NAMALWA (cell line): ENCODE measurements at places on chromosomes 6 and 20.

DNA sequence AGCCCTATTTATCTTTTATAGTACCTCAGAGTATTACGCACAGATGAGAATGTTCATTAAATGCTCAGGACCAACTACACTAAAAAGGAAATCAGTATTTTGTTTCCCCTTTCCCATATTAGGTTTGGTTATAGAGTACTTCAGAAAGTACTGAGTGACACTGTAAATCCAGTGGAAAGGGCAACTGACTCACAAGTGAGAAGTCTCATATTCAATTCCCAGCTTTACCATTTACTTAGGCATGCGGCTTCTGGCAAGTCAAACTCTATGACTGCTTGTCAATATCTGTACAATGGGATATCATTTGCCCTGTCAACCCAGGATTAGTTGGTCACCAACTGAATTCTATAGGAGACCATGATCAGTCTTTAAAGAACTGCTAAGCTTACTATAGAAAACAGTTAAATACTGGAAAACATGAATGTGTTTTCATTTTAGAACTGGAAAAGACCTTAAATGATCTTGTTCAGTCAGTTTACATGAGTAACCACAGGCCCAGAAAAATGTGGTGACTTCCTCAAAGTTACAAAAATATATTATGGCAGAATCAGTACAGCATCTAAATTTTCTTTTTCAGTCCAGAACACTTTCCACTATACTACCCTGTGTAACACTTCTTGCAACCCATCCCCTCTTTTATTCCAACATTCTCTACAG is 3.6 kb downstream of the MAP3K7 start:
- no peak for DNase-seq

DNA sequence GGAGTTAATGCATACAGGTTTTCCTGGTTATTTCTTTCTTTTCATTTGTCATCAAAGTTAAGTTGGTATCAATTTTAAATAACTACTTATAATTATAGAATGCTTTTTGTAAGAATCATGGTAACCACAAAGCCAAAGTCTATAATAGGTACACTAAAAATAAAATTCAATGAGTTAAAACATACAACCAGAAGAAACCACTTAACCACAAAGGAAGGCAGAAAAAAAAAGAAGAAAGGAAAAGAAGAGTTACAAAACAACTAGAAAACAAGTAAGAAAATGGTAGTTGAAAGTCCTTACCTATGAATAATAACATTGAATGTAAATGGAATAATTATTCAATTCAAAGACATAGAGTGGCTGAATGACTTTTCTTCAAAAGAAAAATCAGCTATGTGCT is 45.6 kb downstream of the THBS2 start:
- DNase-seq, result no peak

- DNase-seq, result no peak
These were observed 28.2 kb downstream of the ZNF337 start for GRCh38 chr20:25668446-25668845.

GRCh38 chr20:48709744-48710143 is 118.1 kb downstream of the PREX1 start:
- DNase-seq, result no peak

DNA sequence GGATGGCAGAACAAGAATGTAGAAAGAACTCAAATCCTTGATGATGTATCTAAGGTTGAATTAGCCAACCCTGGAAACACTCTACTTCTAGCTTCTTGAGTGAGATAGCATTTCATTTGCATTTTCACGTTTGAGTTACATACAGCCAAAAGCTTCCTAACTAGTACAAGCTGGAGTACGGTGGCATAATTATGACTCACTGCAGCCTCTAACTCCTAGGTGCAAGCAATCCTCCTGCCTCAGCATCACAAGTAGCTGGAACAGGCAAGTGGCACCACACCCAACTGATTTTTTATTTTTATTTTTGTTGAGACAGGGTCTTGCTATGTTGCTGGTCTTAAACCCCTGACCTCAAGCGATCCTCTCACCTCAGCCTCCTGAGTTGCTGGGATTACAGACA is 36.5 kb upstream of the STK35 start:
- no peak for DNase-seq

- peak; percentile 23 for DNase-seq
These were observed 202.2 kb upstream of the PRND start for GRCh38 chr20:4519534-4519933.

- DNase-seq, result no peak
These were observed 141.0 kb downstream of the HACE1 start for GRCh38 chr6:104718672-104719071.

DNA sequence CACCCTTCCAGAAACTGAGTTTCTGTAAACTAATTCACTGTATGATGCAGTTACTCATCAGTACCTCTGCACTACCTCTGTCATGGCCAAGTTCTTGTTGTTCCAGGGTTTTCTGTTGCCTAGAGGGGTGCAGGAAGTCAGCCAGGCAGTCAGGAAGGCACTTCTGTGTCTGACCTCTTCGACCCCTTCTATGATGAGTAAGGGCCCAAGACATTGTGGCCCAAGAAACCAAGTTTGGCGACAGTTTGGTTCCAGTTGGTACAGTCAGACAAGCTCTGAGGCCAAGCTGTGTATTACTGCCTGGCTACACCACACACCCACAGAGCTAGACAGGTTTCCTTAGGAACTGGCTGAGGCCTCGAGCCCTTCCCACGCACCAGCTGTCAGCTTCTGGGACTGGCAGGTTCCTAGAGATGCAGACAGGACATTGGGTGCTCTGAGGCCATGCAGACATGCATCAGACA is 41.2 kb downstream of the TRAF3IP2 start:
- DNase-seq, result no peak

DNA sequence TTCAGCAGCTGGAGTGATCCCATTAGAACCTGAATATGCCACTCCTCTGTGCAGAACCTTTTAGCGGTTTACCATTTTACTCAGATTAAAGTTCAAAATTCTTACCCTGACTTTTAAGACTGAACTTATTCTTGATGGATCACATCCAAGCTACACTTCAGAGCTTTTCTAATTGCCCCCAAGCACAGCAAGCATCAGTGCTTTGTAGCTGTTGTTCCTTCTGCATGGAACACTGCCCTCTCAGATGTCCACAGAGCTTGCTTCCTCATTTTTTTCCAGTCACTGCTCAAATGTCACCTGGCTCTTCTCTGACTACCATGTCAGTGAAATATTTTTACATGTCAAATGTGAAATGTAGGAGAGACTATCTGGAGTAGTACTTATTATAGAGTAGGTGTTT is 1.6 kb upstream of the SLC35B3 start:
- DNase-seq, result peak; percentile 15

- no peak for DNase-seq
These were observed 71.5 kb downstream of the PSMG4 start for GRCh38 chr6:3330199-3330598.

GRCh38 chr6:161128230-161128629 is 136.7 kb downstream of the MAP3K4 start:
- no peak for DNase-seq

- DNase-seq, result no peak
These were observed 37.4 kb upstream of the JAG1 start for GRCh38 chr20:10710991-10711775.

- no peak for DNase-seq
These were observed 6.1 kb upstream of the ULBP3 start for GRCh38 chr6:150075034-150075421.

- DNase-seq, result no peak
These were observed 458.7 kb upstream of the RUNX2 start for GRCh38 chr6:44869321-44869897.

DNA sequence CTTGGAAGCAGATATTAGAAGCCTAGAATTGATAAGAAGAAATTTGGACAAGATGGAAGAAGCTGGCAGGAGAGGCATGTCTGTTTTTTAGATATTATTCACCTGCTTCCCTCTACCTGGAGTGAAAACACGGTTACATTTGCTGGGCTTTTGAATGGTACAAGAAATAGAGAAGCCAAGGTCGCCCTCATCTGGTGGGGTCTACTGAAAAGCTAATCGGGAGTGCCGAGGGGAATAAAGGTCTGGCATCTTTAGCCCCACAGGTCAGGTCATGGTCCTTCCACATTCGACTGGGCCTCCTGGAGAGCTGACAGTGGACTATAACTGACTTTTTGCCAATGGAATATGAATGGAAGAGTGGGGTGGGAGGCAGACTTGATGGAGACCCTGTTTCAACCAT is 4.6 kb upstream of the C2 start:
- DNase-seq, result peak; percentile 51

DNA sequence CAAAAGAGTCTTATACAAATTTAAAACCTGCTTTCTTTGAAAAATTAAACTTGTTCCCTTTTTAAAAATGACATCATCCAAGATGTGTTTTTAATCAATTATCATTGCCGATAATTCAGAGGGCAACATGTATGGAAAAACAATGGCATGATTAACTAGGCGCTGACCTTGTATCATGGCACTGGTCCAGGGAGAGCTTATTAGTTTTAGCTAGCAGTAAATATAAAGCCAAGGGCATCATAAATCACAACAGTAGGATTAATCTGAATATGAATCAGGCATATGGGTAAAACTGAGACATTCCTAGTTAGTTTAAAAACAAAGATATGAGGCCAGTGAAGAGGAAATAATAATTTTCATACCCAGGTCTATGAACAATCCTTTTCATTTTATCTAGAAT is 374.0 kb downstream of the HDGFL1 start:
- no peak for DNase-seq

- peak; percentile 53 for DNase-seq
These were observed 122.4 kb downstream of the MRPL14 start for GRCh38 chr6:44004625-44005506.

GRCh38 chr6:24666097-24666640 is 530 bp downstream of the TDP2 start:
- peak; percentile 13 for DNase-seq

DNA sequence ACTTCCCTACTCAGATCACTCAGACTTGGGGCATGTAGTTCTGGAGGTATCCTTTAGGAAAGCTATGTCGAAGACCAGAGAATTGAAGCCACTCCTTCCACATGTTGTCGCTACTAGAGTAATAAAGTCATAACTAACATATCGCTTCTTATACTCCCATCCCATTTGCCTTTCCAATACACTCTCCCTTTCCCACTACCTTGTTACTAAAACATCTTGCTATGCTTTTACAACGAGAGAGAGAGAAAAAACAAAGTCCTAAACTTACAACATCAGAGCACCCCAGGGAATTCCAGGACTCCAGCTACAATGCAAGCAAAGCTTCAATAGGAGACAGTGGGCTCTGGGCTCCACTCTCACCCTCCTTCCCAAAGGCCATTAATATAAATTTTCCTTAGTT is 5.1 kb upstream of the LAMP5 start:
- DNase-seq, result no peak

- DNase-seq, result no peak
These were observed 11.4 kb downstream of the TEAD3 start for GRCh38 chr6:35485402-35485877.

DNA sequence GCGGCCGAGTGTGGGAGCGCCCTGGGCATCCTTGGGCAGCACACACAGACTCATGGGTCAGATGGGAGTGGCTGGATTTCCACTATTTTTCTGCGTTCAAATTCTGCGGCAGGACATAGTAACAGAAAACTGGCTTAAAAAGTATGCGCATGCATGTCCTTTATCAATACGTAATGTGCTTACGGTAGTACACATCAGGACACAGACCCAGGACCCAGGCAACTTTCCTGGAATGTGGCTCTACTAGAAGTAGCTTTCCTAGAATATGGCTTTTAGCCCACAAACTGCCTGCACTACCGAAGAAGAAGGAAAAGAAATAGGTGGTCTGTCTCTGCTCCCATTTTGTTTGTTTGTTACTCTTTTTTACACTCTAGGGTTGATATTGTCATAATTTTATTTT is 43.4 kb upstream of the SHLD1 start:
- no peak for DNase-seq

- DNase-seq, result peak; percentile 89
These were observed 712 bp downstream of the RXRB start for GRCh38 chr6:33199687-33200218.

DNA sequence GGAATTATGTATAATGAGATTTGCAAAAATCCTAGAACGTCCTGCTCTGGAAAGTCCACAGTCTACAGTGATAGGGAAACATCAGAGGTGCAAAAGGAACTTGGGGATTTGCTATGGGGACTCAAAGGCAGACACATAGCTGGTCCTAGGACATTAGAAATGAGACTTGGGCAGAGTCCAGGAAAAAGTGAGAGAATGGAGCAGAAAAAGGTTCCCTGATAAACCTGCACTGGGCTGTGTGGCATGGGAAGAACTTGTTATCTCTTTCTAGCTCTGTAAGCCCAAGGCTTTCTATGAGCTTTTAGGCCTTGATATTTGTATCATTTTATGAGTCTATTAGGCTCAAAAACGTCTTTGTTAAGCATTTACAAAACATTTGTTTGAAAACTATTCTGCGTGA is 15.2 kb downstream of the PRND start:
- no peak for DNase-seq

GRCh38 chr6:43880236-43881137 is 110.5 kb downstream of the VEGFA start:
- DNase-seq, result no peak

GRCh38 chr6:63899550-63899949 is 263.9 kb downstream of the PHF3 start:
- DNase-seq, result no peak

- DNase-seq, result peak; percentile 70
These were observed 278.6 kb downstream of the TBC1D32 start for GRCh38 chr6:121055572-121056163.

- DNase-seq, result no peak
These were observed 59.7 kb upstream of the MYB start for GRCh38 chr6:135121434-135121833.

DNA sequence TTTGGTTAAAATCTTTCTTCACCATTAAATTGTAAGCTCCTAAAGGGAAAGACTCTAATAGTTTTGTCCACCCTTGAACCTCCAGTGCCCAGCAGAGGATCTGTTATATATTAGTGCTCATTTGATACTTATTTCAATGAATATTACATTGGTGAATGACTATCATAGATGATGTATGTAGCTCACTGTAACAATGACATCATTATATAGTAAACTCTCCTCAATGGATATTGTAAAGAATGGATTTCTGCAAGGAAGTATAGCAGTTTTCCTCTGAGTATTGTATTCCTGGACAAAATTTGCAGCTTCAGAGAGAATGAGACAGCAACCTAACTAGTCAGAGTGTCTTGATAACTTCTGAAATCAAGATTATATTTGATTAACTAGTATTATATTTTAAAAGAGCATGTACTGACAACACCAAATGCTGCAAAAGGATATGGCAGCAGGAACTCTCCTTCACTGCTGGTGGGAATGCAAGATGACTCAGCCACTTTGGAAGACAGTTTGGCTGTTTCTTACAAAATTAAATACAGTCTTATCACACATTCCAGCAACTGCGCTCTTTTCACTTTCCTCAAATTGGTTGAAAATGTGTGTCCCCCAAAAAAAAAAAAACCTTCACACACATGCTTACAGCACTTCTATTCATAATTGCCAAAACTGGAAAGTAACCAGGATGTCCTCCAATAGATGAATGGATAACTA is 189.8 kb upstream of the OPRM1 start:
- DNase-seq, result no peak

GRCh38 chr6:29887330-29887818 is 55.0 kb upstream of the HLA-A start:
- peak; percentile 29 for DNase-seq

- DNase-seq, result no peak
These were observed 54.4 kb downstream of the FKBP5 start for GRCh38 chr6:35634316-35634715.
